ENCODE measurements at places on chromosomes 1 and 21. TPM values are rescaled to one million over a fixed set of nuclear protein-coding genes. Genes with fewer than 3 reads are reported as not detected.

Gene TCHHL1
- total RNA-seq, result not detected

DNA sequence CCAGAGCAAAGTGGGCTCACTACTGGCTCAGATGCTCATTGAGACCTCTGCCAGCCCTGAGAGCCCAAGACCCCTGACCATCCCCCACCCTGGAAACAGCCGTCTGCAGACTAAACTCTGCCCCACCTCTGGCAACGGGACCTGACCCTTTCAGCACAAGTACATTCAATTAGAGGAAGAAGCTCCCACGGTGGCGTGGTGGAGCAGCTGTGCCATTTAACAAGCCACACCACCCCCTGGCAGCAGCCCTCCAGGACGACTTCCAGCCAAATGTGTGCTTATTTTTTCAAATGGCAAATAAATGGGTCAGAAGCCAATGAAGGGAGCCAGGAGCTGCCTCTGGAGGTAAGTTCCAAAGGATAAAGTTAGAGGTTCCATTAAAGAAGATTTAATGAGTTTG lies 226.7 kb downstream of the NPHP4 start:
- no peak overlapping the region for H3K4me3 ChIP-seq
- H3K27ac ChIP-seq, result no peak overlapping the region
- H3K27me3 ChIP-seq, result no peaks in the 10 kb centered on the region
- no peaks in the 10 kb centered on the region for H3K36me3 ChIP-seq

Gene LCE3D
- total RNA-seq, result not detected

DNA sequence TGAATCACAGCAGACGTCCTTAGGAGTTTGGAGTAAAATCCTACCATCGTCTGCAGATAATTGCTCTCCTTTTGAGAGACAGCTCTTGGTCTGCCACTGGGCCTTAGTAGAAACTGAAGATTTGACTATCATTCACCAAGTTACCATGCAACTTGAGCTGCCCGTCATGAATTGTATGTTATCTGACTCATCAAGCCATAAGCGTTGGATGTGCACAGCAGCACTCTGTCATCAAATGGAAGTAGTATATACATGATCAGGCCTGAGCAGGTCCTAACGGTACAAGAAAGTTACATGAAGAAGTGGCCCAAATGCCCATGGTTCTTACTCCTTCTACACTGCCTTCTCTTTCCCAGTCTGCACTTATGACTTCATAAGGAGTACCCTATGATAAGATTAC lies 317.8 kb downstream of the GPATCH2 start:
- no peaks in the 10 kb centered on the region for H3K4me1 ChIP-seq
- DNase-seq, result no peak
- no peaks in the 10 kb centered on the region for H3K27me3 ChIP-seq
- H3K4me3 ChIP-seq, result no peak overlapping the region
- H3K27ac ChIP-seq, result no peak overlapping the region

DNA sequence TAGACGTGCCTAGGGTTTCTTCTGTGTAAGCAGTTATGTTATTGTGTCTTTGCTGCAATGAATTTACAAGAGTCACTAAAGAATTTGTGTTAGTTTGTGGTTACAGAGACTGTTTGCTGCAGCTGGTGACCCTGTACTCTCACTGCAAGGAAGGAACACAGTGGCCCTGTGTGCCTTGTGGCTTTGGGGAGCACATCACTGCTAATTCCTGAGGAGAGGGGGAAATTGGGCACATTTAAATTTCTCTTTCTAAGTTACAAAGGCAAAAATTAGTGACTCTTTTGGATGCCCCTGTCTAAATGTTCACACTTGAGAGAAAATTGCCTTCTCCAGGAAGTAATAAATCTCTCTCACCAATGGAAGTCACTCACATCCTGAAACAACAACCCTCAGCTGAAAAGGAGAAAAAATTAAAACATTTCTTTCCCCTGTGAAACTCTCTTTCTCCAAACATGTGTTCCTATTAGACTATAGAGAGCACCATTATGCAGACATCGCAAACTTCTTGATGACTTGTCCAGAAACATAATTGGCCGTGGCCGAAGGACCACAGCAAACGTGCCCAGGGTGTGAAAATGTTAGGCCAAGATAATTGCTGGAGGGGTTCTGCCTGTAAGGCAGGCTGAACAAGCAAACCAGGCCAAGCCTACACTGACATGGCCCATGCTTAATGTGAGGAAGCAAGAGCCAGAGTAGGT lies 32.3 kb upstream of the SPAG17 start:
- H3K36me3 ChIP-seq, result no peaks in the 10 kb centered on the region
- no peak overlapping the region for H3K4me3 ChIP-seq
- H3K27ac ChIP-seq, result no peak overlapping the region
- no peak for DNase-seq
- no peaks in the 10 kb centered on the region for H3K27me3 ChIP-seq

- H3K27me3 ChIP-seq, result no peaks in the 10 kb centered on the region
- H3K36me3 ChIP-seq, result no peaks in the 10 kb centered on the region
- peak overlapping the region; percentile 66 for H3K4me3 ChIP-seq
- peak overlapping the region; percentile 83 for H3K27ac ChIP-seq
- peak; percentile 48 for DNase-seq
- peaks cover 6% of the 10 kb centered on the region for H3K4me1 ChIP-seq
These were observed 457 bp downstream of the VAV3 start for GRCh38 chr1:107964336-107965109.

GRCh38 chr1:33763406-33763805 lies 100.5 kb upstream of the HMGB4 start:
- no peaks in the 10 kb centered on the region for H3K27me3 ChIP-seq
- no peaks in the 10 kb centered on the region for H3K36me3 ChIP-seq
- no peak overlapping the region for H3K4me3 ChIP-seq
- no peaks in the 10 kb centered on the region for H3K4me1 ChIP-seq
- no peak overlapping the region for H3K27ac ChIP-seq

DNA sequence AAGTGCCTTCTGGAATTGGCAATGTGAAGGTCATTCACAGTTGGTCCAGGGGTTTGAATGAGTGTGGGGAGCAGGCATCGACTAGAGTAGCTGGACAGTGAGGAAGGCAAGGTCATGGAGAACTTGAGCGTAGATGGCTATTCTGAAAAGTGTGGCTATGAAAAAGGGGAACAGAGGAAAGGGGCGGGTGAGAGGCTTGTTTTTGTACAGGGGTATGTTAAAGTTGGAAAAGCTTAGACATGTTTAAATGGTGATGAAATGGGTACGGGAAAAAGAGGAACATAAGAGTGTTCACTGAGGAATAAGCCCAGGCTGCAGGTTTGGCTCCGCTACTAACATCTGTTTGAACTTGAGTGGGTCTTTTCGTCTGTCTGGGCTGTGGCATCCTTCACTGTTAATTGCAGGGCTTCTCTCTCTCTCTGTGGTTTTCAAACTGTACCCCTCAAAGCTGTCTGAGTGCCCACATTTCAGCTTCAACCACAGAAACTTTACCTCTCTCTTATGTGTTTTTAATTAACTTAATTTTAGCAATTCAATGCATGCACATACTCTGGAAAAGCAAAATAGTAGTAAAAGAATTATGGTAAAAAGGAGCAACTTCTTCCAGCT lies 70.8 kb upstream of the COA6 start:
- no peak overlapping the region for H3K27ac ChIP-seq
- no peaks in the 10 kb centered on the region for H3K36me3 ChIP-seq
- no peaks in the 10 kb centered on the region for H3K27me3 ChIP-seq
- H3K4me1 ChIP-seq, result no peaks in the 10 kb centered on the region
- H3K4me3 ChIP-seq, result no peak overlapping the region
- DNase-seq, result no peak

DNA sequence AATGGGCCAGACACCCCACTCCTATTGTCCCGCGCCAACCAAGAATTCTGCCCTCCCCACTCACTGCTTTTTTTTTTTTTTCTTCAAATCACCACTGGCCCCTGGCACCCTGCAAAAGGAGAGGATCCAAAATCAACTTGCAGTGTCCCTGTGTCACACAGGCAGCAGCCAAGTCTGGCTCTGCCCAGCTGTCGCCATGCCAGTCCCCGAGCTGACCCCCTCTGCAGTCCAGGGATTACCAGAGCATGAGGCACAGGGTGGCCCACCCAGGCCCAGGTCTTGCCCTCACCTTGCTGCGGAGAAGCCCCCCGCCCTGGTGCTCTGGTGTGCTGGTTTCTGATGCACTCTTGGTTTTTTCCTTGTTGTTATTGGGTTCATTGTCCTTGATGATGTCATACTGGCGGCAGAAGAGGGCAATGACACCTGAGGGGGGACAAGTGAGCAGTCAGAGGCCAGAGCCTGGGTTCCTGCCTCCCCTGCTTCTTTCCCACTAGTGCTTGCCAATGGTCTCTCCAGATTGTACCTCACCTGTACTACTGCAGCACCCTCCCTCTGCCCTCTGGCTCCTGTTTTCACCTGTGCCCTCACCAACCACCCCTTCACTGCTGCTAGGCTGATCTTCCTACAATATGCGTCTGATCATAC lies 6.2 kb downstream of the FNDC5 start:
- H3K27ac ChIP-seq, result no peak overlapping the region
- no peaks in the 10 kb centered on the region for H3K27me3 ChIP-seq
- no peak overlapping the region for H3K4me3 ChIP-seq
- no peaks in the 10 kb centered on the region for H3K36me3 ChIP-seq

Data from Peyer's patch (tissue), 4 donors.